Effector memory CD4-positive, alpha-beta T cell (primary cell): ENCODE measurements at places on chromosomes 13 and 19.

DNA sequence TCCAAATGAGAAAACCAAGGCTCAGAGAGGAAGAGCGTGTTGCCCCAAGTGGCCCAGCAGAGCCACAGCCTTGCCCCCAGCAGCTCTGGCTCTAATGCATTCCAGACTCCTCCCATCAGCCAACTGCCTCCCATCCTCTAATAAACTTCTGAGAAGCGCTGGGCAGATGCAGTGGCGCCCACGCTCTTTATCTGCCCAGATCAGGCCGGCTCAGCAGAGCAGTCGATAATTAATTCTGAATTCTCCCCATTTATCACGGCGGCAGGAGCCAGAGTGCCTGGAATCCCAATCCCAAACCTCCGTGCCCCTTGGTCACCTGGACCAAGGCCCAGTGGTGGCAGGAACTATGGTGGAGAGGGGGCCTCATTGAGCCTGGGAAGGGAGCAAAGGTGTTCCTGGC lies 13.9 kb downstream of the TINCR start:
- DNase-seq, result no peak

DNA sequence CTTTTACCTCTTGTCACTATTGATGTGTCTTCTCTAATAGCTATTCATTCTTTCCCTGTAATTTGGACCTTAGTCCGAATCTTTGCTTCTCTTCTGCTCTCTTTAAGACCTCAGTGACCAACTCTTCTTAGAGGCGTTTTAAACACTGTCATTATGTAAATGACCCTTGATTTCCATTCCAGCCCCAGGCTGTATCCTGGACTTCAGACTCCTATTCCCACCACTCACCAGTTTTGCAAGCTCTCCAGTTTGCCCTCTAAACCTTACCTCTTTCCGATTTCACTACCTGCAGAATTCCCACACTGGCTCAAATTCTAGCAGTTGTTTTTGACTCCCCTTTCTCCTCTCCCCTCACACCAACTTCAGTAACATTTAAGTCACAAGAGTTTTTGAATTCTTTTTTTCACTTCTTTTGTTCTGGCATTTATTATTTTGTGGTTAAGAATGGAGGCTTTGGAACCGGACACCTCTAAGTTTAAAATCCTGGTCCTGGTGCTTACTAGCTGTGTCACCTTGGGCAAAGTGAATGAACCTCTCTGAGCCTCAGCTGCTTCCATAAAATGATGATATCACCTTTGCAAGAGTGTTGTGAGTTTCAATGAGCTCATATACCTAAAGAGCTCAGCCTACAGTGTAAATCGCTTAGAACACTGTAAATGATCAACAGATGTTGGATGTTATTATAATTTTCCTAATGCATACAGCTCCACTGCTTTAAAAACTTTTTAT lies 13.6 kb upstream of the HMGB1 start:
- no peak for DNase-seq

DNA sequence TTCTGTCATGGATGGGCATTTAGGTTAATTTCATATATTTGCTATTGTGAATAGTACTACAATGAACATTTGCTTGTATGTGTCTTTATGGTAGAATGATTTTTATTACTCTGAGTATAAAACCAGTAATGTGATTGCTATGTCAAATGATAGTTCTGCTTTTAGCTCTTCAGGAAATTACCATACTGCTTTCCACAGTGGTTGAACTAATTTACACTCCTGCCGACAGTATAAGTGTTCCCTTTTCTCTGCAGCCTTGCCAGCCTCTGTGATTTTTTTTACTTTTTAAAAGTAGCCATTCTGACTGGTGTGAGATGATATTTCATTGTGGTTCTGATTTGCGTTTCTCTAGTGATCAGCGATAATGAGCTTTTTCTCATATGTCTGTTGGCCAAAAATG lies 6.5 kb downstream of the SIGLEC7 start:
- DNase-seq, result no peak

DNA sequence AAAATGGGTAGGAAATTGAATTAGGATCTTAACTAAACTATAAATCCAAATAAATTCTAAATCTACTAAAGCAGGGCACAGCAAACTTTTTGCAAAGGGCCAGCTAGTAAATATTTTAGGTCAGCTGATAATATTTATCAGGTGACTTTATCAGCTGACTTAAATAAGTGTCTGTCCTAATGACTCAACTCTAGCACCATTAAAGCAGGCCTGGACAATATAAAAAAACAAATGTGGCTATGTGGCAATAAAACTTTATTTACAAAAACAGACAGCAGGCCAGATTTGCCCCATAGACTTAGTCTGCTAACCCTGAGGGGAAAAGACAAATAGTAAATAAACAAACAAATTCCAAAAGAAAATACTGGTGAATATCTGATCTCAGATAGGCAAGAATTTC lies 27.7 kb upstream of the DOCK9 start:
- DNase-seq, result no peak

DNA sequence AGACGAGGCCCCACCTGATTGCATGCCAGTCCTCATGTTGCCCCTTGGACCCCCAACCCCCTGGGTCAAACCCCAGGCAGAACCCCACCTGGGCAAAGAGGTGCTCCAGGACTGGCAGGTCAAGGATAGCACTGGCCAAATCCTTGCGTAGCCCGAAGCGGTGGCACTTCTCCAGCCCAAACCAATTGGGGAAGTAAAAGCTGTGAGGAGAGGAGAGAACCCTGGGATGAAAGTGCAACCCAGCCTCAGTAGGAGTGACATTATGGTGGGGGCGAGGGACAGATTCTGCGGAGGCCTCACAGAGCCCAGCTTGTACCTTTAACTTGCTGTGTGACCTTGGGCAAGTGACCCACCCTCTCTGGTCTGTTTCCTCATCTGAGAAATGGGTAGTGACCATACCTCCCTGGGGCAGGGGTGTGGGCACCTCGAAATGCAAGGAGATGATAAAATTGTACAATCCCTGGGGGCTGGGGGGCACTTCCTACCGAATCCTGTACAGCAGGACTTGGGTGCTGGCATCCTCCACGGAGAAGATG lies 4.4 kb downstream of the JAK3 start:
- no peak for DNase-seq

- DNase-seq, result no peak
Measured at GRCh38 chr19:35555301-35556005, 8.0 kb downstream of the ATP4A start.

- no peak for DNase-seq
Measured at GRCh38 chr19:41297628-41298347, 12.2 kb upstream of the CCDC97 start.
